ENCODE measurements at places on chromosomes 12 and 14. TPM values are rescaled to one million over a fixed set of nuclear protein-coding genes. Genes with fewer than 3 reads are reported as not detected.

The PLXNC1 gene
- 1.1 TPM for total RNA-seq

The KCNMB4 gene
- 0.65 TPM for total RNA-seq

The RNASE3 gene
- total RNA-seq, result not detected

The PRB2 gene
- not detected for total RNA-seq

The SHMT2 gene
- 242 TPM for total RNA-seq

The IL22 gene
- not detected for total RNA-seq

The RFLNA gene
- not detected for total RNA-seq

The TPI1 gene
- total RNA-seq, result 300 TPM

The MYF6 gene
- not detected for total RNA-seq

The FAM90A1 gene
- not detected for total RNA-seq
